Activated T-helper 9 cell treated with anti-CD3 and anti-CD28 coated beads, Interleukin-2, amount 50 U/mL, for 16 hours (primary cell): ENCODE measurements at places on chromosomes 3 and 15.

DNA sequence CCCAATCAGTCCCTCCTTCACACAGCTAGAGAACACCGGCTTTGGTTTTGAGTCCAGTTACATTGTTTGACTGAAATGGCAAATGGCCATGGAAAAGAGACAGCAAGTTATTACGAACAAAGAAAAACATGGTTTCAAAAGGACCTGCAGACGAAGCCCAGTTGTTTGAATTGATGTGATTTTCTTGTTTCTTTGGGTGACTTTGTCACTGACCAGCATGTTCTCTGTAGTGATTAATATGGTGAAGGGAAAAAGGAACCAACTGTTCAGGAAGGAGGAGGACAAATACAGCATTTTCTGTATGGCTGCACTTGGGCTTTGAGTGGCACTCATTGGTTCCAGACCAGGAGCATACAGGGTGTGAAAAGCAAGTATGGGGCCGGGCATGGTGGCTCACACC is 217.4 kb upstream of the TPM1 start:
- no peak for DNase-seq

DNA sequence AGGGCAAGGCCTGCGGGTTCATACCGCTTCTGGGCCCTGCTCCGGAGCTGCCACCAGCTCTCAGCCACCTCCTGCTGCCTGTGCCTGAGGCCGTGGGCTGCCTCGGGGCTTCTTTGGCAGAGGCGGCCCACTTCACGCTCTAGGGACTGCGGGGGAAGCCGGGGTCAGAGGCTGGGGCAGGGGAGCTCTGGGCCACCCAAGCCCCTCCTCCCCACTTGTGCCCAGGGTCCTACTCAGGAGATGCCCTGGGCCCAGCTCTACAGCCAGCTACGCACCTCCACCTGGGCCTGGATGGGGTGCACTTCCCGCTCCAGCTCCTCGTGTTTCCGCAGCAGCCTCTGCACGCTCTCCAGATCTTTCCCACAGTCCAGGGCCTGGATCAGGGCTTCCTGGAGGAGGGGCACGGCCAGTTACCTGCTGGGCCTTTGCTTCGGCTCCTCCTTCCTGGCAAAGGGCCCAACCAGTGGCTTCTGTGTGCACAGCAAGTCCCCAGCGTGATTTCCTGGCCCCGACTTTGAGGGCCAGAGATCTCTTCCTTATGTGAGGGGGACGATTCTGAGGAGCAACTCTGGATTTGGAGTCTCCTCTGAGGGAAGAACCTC is 24.0 kb downstream of the PLA2G4B start:
- DNase-seq: no peak

DNA sequence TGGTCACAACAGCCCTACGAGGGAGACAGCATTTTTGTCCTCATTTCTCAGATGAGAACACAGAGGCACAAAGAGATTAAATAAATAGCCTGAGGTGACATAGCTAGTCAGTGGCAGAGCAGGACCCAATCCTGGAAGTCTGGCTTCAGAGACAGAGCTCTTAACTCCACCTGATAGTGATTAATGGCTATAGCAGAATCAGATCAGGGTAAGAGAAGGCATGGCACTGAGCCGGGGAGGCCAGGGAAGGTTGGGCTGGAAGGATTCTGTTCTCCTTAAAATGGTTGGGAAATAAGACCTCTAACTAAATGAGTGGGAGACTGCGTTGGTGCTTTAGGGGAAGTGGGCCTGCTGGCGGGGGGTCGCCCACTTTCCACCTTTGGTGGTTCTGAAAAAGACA is 104.5 kb downstream of the VGLL4 start:
- no peak for DNase-seq

DNA sequence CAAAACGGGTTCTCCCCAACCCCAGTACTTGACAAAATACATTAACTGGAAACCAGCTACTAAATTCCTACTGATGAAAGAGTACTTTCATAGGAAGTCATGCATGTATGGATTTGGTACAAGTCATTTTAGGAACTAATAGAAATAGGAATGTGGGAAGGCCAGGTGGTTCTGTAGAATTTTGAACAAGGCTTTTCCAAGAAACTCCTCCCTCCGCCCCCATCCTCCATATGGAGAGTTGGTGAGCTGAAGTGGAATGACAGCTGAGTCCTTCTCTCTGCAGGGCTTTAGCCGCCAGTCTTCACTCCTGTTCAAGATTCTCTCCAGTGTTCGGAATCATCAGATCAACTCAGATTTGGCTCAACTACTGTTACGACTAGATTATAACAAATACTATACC is 33.2 kb downstream of the TUBGCP4 start:
- no peak for DNase-seq

- DNase-seq: no peak
Observed at GRCh38 chr3:180018543-180018942, 18.2 kb downstream of the PEX5L start.

GRCh38 chr3:187130346-187131066 is 8.8 kb downstream of the RPL39L start:
- no peak for DNase-seq
